ENCODE measurements at places on chromosomes 6 and 20. TPM values are rescaled to one million over a fixed set of nuclear protein-coding genes. Genes with fewer than 3 reads are reported as not detected.

The CTAGE9 gene
- total RNA-seq = not detected

The CGAS gene
- total RNA-seq = 4.2 TPM

The IL17F gene
- not detected for total RNA-seq

The SLC35F1 gene
- total RNA-seq = not detected

The TREML1 gene
- total RNA-seq = not detected

The MTFR2 gene
- total RNA-seq = 0.72 TPM
